Left renal cortex interstitium (tissue), 4 donors: ENCODE measurements at places on chromosomes 2 and 18. TPM values are rescaled to one million over a fixed set of nuclear protein-coding genes. Genes with fewer than 3 reads are reported as not detected.
A peak's percentile ranks its signal among the peaks of the same experiment; 100 is the strongest.

DNA sequence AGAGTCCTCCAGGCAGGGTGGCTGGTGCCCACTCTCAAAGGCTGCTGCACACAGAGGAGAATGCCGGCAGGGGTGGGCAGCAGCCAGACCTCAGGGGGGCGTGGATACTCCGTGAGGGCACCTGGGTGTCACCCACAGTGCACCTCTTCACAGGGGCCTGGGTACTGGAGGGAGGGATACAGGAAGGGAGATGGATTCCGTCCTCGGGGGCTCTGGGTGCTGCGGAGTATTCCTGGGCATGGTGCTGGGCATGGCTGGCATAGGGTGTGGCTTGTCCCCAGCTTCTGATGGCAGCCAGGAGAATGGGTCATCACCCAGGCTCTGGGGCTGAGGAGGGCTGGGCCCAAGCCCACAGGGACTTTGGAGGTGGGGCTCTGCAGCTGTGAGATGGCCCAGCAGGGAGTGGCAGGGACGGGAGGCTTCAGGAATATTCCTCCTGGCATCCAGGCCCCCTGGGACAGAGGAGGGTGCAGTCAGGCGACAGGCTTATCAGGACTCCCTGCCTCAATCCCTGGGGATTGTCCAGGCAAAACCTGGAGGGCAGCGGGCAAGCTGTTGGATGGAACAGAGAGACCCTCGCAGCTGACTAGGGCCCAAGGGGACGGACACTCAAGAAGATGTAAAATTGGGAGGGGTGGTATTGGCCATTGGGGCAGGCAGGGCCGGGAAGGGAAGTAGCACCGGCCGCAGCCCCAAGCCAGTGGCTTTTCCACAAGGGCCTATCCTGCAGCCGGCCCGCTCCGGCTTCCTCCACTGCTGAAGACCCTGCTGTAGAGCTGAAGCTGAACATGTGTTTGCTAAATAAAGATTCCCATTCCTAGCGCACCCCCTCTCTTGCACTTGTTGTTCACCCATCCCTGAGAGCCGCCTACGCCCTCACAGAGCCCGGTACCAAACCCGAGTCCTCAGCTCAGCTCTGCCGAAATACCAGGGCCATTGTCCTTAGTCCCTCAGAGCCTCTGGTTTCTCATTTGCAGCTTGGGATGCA is 5.7 kb upstream of the KLHL30 start:
- no peak for DNase-seq

- no peak for DNase-seq
Measured at GRCh38 chr18:45253056-45253565, 362.2 kb upstream of the SLC14A2 start.

The DNAJC5G gene
- 1.6 TPM for polyA plus RNA-seq

- DNase-seq, result peak; percentile 33
Measured at GRCh38 chr18:27075828-27076227, 109.3 kb downstream of the CHST9 start.

The TCF7L1 gene
- 61.1 TPM for polyA plus RNA-seq

DNA sequence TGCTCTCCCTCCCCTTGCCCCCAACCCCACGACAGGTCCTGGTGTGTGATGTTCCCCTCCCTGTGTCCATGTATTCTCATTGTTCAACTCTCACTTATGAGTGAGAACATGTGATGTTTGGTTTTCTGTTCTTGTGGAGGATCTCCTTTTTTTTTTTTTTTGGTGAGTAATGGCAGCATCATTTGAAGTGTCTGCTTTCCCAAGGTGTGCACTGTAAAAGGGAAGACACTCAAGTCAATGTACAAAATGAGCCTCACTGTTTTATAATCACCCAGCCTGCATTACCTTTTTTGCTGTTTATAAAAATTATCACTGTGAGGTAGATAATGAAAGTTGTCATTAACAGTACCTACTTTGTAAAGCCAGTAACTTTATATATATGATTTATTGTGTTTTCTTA is 56.9 kb downstream of the INSIG2 start:
- DNase-seq, result no peak

- DNase-seq, result no peak
Measured at GRCh38 chr2:240397924-240398645, 37.4 kb upstream of the GPC1 start.

GRCh38 chr18:22204214-22204536 is 34.8 kb downstream of the GATA6 start:
- DNase-seq, result no peak

The ANKRD36 gene
- 26.9 TPM for polyA plus RNA-seq

The ERFE gene
- 4.9 TPM for polyA plus RNA-seq
